ENCODE measurements at places on chromosomes 7 and 10.

DNA sequence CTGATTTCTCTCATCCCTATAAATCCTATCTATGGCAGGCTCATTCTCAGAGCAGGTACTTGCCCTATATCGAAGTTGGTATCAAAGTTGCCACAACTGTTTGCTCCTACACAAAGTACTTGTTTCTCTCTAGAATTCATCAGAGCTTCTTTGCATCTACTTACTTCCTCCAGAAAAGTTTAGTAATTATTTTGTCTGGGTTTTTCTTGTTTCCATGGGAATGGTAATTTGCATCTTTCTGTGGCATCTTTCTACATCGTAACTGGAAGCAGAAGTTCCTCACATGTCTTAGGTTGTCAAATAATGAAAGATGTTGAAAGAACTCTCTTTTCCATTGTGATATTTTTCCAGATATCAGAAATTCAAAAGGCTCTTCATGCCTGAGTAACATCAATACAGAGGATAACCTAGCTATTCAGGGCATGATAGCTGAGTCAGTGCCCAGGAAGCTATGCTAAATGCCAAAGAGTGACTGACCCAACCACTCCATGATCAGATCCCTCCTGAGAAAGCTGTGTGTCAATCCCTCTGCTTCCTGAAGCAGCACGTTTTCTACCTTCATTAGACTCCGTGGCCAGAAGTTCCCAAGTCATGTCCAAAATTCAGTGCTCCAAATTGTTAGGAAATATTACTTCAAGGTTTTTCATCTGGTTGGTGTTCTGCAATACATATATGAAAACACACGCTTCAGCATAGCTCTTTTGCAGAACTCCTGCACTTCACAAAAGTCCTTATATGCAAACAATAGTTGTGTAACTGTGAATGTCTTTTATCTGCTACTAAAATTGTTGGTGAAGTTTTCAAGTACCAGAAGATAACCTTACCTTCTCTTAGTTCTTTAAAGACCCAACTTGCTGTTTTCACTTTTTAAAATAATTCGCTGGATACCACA, 216.5 kb downstream of the VTI1A start:
- DNase-seq, result no peak

DNA sequence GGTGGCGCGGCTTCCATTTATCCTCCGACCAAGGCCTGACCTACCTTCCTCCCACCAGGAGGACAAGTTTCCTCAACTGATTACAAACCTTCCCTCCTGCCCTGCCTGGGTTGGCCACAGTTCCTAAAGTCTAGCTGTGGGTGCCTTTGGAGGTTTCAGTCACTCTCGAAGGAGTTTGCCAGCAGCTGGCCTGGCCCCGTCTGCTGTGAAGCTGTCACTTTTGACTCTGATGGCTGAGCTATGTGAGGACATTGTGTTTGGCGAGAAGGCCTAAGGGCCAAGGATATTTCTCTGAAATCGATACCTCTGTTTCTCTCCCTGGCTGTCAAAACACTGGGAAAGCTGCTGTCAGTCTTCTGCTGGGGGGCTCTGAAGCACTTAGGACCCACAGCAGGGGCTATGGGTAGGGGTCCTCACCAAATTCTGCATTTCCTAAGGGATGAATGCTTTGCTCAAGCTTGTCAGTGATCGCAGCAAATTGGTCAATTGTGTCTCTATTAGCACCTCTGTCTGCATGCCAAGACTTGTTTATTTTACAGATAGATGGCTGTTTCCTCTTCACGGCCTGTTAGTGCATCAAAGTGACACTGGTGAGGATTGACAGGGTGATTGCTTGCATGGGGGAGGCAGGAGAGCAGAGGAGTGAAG, 31.9 kb upstream of the SAMD8 start:
- no peak for DNase-seq

DNA sequence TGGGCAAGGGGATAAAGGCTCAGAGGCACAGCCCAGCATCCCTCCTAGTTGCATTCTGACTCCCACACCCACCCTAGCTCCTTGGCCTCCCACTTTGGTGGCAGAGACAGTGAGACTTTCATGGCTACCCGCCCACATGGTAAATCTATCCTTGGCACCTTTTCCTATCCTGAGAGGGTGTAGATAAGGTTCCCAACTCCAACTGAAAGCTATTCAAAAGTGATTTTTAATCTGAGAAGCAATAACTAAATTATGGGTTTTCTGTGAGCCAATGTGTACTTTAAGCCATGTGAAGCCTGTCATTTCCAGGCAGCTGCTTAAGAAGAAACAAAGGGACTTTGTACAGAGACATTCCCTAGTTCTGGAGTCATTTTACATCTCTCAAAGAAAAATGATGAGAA, 9.1 kb downstream of the LAMB1 start:
- no peak for DNase-seq

GRCh38 chr7:36904802-36905201, 180.5 kb upstream of the AOAH start:
- DNase-seq, result no peak

DNA sequence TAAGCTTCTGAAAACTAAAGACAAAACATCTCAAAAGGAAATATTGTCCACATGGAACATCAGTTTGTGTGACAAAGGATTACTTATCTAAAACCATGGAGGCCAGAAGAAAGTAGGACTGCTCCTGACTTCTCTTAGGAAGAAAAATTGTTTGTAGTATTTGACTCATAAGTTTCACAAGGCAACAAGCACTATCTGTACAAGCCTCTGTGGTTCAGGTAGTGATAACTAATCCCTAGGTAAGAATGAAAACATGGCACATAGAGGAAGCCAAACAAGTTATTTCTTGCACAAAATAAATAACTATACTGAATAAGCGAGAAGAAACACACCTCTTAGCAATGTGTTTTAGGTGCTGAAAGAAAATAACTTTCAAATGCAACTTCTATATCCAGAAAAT, 30.3 kb downstream of the TFPI2 start:
- DNase-seq, result no peak

GRCh38 chr7:6446838-6447580, 745 bp downstream of the DAGLB start:
- peak; percentile 40 for DNase-seq
